ENCODE measurements at places on chromosomes 7 and 10.

DNA sequence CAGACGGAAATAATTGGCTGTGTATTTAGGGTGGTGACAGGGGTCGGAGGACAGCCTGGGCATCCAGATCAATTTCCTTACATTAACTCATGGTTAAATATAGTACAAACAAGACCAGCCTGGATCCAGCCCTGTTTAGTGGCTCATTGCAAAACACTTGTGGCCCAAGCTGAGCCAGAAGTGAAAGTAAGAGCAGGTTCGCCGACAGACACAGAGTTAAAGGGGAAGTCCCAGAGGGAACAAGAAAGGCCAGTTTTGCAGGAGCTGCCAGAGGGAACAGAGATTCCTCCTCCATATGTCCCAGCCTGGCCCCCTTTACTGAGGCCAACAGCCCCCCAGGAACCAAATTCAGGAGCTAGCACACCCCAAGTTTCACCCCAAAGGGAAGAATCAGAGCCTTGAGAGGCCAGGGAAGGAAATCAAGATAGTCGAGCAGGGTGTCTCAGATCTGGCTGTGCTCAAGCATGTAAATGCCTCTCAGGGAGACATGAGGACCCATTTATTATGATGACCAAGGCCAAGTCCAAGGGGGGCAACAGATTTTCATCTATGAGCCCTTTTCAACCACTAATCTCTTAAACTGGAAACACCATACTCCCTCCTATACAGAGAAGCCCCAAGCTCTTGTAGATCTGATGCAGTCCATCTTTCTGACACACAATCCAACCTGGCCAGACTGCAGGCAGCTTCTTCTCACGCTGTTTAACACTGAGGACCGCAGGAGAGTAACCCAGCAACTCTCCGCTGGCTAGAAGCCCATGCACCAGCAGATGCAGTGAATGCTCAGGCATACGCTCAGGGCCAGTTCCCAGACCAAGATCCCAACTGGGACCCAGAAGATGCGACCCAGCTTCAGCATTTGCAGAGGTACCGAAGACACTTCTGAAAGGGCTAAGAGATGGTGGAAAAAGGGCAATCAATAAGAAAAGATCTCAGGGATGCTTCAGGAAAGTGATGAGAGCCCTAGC lies 15.9 kb upstream of the ADCK2 start:
- no peak for DNase-seq

DNA sequence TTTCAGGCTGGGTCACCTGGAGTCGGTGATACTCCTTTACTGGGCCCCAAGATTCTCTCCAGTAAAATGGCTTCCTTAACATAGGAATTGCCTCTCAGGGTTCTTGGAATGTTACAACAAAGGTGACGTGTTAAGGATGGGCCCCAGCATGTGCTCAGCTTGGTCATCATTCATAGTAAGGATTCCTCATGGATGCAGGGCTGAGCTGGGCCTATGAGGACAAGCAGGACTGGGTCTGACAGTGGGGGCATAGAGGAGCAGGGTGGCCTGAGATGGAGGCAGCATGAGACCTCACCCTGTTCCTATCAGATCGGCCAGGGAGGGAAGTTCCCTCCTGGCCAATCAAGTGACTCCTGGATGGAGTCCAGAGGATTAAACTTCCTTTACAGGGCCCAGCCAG lies 12.8 kb upstream of the MBL2 start:
- DNase-seq, result no peak

DNA sequence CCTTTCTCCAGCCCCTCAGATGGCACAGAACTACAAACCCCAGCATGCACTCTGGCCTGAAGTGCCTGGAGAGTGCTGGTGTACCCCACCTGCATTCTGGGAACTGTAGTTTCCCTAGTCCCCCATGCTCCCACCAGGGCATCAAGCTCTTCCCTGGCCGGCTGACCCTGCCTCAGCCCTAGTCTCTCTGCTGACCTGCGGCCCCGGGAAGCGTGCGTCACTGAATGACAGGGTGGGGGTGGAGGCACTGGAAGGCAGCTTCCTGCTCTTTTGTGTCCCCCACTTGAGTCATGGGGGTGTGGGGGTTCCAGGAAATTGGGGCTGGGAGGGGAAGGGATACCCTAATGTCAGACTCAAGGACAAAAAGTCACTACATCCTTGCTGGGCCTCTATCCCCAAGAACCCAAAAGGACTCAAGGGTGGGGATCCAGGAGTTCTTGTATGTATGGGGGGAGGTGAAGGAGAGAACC lies 2.1 kb downstream of the NOS3 start:
- no peak for DNase-seq

- no peak for DNase-seq
Observed at GRCh38 chr7:55575098-55575497, 2.8 kb upstream of the VOPP1 start.

- DNase-seq, result no peak
Observed at GRCh38 chr10:78712147-78712546, 356.6 kb upstream of the ZMIZ1 start.

- DNase-seq, result no peak
Observed at GRCh38 chr10:29387269-29387668, 98.4 kb downstream of the LYZL1 start.

DNA sequence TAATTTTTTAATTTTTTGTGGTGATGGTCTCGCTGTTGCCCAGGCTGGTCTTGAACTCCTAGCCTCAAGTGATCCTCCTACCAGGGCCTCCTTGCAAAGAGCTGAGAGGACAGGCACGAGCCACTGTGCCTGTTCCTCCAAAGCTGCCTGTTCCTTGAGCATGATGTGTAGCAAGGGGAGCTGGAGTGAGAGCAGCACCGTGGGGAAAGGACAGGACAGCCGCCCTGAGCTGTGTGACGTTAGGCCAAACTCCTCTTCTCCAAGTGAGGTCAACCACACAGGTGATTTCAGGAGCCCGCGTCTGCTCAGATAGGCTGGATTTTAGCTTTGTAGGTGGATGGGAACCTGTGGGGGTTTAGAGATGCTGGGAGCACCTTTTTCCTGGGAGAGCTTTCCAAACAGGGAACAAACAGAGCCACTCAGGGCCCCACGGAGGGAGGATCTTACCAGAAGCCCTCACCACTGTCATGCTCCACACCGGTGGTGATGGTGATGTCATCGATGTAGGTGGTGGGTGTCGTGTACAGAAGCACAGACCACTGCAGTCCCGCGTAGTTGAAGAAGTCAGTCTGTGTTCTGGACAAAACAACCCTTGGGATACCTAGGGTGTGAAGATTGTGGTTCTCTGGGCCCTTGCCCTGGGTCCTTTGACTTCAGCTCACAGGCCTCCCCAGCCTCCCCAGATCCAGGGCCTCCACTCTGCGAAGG lies 44.8 kb upstream of the ZNF479 start:
- DNase-seq, result no peak

- no peak for DNase-seq
Observed at GRCh38 chr7:137342265-137342664, 1.3 kb downstream of the PTN start.

DNA sequence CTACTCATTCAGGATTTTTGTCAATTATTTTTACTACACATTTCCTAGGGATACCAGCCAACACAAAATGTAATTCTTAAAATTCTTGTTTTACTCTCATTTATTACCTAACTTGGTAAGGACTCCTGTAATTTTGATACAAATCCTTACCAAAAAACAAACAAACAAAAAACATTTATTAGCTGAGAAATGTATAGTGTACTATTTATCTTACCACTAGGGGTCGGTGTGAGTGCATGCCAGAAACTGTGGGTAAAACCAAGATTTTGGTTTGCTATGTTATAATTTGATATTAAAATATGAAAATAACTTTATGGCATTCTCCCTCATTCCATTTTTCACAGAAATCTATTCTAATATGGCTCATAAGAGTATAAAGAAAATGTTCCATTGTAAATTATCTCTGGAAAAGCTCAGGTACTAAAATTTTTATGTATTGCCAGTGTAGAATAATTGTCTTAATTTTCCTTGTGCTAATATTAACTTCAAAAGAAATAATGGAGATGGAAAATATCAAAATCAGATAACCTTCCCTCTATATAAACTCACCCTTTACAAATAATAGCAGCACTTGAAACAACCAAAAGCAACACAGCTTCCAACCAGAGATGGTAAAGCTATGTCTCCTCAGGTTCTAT lies 290.8 kb upstream of the PCDH15 start:
- no peak for DNase-seq

GRCh38 chr7:31284106-31284505 lies 56.4 kb downstream of the NEUROD6 start:
- DNase-seq, result no peak

DNA sequence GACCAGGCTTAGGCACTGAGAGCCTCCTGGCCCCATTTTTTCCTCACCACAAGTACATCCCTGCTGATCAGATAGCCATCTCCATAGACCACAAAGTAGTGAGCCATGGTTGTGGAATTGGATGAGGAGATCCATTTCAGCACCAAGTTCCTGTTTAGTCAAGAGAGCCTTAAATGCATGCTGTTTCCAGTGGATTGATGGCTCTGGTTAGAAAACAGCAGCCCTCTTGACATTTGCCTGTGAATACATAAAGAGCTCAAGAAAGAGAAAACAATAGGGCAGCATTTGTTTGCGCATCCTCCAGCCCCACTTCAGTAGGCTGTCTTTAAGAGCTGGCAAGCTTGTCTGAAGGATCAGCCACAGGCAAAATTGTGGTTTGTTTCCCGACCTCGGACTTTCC lies 251.2 kb downstream of the POU6F2 start:
- DNase-seq, result peak; percentile 15

GRCh38 chr10:95485056-95485844 lies 75.9 kb downstream of the SORBS1 start:
- no peak for DNase-seq

GRCh38 chr10:27998954-27999275 lies at the start of gene ODAD2:
Gene ODAD2, minus strand, starts transcription at chr10:27999079. Its CDS starts 3,937 bp downstream, at chr10:27995142.
- no peak for DNase-seq

GRCh38 chr10:28677888-28678686 lies 766 bp downstream of the BAMBI start:
- DNase-seq, result no peak

DNA sequence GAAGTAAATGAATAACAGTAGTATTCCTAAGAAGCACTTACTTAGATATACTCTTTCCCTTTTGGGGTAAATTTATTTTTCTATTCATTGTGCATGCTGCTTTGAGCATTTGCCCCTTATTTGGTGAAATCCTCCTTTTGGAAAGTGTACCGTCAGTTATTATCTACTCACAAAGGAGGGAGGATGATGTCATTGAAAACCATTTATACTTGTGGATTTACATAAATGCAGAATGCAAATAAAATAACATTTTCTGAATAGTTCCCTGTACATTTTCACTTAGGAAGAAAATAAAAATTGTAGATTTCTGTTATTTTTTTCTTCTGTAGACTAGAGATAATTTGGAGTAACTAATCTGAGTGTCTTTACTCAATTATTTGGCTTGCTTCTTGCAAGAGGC lies 29.5 kb upstream of the SEM1 start:
- DNase-seq, result no peak
